NCI-H1105 treated with DMSO at 0.1 percent for 48 hours (cell line): ENCODE measurements at places on chromosomes 5 and 9.

- DNase-seq = no peak
Measured at GRCh38 chr5:144328980-144329379, 158.3 kb downstream of the KCTD16 start.

GRCh38 chr5:123746683-123747360 is 234.8 kb downstream of the CSNK1G3 start:
- no peak for DNase-seq

GRCh38 chr9:92295240-92295790 is 1.8 kb upstream of the IARS1 start:
- DNase-seq = no peak

DNA sequence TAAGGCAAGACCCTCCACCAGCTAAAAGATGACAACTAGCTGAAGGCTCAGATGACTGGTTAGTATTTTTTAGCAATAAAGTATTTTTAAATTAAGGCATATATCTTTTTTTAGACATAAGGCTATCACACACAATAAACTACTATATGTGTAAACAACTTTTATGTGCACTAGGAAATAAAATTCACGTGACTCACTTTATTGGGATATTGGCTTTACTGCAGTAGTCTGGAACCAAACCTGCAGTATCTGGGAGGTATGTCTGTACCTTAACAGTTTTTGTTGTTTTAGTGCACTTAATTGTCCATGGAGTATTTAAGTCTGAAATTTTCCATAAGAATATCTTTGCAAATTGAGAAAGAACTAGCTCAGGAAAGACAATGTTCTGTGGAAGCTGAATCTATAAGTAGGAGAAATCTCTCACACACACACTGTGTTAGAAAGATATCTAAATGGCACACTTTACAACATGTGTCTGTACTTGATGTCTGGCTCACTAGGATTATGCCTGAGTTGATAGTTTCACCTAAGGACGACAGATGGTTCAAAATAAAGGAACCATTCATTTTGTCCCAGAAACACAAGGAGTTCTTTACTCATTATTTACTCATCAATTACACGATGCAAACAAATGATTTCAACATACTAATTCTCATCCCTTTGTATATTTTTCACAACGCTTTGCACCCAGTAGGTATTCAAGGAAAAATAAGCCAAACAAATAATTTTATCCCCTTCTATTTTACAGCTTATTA is 4.6 kb downstream of the RAPGEF6 start:
- no peak for DNase-seq

DNA sequence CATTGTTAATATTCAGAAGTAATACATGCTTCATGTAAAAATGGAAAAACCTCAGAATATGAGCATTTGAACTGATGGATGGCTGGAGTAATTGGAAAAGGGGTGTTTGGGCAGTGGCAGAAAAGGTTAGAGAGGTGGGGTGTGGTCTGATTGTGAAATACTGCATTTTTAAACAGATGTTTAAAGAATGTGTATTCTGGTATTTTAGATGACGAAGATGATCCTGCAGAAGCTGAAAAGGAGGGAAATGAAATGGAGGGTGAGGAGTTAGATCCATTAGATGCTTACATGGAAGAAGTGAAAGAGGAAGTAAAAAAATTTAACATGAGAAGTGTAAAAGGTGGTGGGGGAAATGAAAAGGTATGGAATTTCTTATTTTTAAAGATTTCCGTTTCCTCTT is 18.8 kb downstream of the DDX46 start:
- DNase-seq = no peak

- DNase-seq = no peak
Measured at GRCh38 chr9:124012368-124013301, 1.1 kb downstream of the LHX2 start.
